ENCODE measurements at places on chromosomes 16 and 17.
A peak's percentile ranks its signal among the peaks of the same experiment; 100 is the strongest.

GRCh38 chr16:11014136-11014535 lies 69.8 kb downstream of the CLEC16A start:
- no peak for DNase-seq

- no peak for DNase-seq
Measured at GRCh38 chr17:50332196-50332595, 13.7 kb upstream of the XYLT2 start.

DNA sequence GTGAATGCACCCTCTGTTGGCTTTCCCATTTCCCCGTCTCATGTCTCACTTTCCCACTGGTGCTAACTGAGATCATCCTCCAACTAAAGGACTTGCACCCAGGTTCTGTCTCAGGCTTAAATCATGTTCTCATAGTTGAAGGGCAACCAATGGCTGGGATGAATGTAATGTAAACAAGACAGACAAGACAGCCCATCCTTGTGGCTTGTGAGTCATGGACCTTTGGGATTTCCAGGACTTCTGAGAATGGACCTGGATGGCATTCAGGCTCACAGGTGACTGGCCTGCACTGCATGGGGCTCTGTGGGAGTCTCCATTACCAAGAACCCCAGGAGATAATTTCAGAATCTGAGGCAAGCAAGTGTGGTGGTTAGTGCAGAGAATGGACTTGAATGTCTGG lies 347.5 kb downstream of the HAPSTR1 start:
- DNase-seq, result no peak

DNA sequence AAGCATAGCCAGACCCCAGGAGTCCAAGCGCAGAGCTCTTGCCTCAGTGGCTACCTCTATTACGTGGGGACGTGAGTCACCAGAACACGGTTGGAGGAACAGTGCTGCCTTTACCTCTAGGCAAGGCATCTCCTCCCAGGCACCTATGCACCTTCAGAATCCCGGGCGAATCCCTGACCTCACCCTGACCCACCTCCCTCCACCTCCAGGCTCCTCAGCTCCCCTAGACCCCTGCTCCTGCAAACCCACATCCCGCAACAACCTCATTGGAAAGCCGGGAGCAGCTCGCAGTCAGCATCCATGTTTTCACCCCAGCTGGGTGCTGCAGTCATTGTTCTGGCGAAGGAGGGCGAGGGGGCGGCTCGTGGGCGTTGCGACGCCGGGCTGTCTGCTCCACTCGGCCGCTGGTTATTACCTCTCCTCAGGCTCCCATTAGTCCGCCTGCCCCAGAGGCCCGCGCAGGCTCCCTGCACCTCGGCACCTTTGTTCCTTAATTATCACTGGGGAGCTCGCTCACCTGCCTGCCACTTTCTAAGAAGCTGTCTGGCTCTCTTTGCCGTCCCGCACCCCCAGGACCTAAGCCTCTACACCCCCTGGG lies 24.6 kb upstream of the DLX4 start:
- no peak for DNase-seq

- DNase-seq, result peak; percentile 81
Measured at GRCh38 chr16:57592591-57593003, 35.8 kb upstream of the ADGRG1 start.

GRCh38 chr16:49698931-49699840 lies 156.7 kb downstream of the ZNF423 start:
- no peak for DNase-seq

- no peak for DNase-seq
Measured at GRCh38 chr16:53605356-53605755, 98.3 kb downstream of the RPGRIP1L start.

DNA sequence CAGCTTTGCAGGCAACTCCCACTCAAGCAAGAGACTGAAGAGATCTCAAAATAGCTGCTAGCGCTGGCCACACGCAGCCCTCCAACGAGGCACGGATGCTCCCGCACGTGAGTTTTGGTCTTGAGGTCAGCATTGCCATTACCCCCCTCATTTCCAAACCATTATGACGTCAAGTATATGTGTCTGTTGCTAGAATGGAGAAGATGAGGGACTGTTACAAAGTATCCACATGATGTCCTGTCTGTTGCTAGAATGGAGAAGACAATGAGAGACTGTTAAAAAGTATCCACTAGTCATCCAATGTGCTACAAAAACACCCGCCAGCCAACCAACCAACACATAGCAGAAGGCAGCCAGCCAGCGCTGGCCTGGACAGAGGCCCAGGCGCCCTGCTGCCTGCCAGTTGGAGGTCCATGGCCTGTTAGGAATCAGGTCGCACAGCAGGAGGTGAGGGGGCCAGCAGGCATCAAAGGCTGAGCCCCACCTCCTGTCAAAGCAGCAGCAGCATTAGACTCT lies 24.8 kb downstream of the KLHDC4 start:
- DNase-seq, result no peak

DNA sequence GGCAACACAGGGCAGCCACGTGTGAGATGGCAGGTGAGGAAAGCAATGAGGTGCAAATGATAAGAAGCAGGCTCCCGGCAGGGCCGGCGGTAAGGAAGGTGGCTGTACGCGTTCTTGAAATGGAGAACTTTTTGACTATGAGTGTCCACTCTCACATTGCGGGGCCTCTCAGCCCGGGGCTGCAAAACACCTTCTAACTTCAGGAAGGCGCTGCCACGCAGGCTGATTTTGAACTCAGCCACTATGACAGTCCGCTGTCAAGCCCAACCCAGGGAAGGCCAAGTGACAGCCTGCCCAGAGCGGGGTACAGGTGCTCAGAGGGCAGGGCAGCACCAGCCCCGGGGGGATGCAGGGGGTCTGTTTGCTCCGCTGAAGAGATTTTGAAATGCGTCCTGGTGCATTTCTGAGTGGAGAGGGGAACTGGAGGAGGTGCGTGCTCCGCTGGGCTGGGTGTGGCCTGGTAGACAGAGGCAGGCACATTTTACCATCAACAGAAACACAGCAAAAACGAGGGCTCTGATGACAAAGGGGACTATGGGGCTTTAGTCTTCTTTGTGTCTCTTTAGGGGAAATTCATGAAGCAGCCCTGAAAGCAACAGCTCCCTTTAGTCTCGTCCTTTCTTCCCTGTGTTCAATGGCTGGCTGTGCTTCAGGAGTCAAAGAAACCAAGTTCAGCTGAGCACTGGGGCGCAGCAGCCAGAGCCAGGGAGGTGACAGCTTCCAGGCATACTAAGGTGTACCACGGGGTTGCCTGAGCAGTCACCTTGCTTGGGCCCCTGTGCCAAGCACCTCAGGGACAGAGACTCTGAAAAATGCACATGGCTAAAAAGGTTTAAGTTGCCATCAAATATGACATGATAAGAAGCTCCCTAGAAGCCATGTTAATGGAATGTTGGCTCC lies 14.6 kb upstream of the SREBF1 start:
- DNase-seq, result no peak

- DNase-seq, result no peak
Measured at GRCh38 chr17:7047566-7047965, 3.7 kb upstream of the SLC16A11 start.

- DNase-seq, result peak; percentile 84
Measured at GRCh38 chr16:67158637-67159600, 790 bp downstream of the TRADD start.

DNA sequence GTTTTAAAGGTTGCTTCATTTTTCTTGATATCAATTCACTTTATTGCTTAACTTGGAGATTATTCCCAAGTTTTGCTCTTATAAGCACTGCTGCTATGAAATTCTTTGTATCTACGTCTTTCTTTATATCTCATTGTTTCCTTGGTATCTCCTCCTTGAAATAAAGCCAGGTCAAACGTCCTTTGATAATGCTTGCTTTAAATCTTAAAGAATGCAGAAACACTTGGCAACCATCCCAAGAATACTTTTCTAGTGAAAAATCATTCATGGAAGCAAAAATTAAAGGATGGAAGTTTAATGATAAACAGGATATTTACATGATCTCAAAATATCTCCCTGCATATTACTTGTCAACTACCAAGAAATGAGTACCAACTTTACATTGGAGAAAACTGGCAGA lies 175.2 kb downstream of the CPPED1 start:
- DNase-seq, result no peak

- DNase-seq, result peak; percentile 52
Measured at GRCh38 chr17:48011405-48012150, 26.0 kb downstream of the COPZ2 start.

GRCh38 chr16:75506107-75506506 lies 10.9 kb upstream of the CHST6 start:
- no peak for DNase-seq

- DNase-seq, result no peak
Measured at GRCh38 chr16:85173981-85174751, 61.9 kb upstream of the CIBAR2 start.

- DNase-seq, result no peak
Measured at GRCh38 chr17:45940293-45940692, 45.9 kb downstream of the MAPT start.

DNA sequence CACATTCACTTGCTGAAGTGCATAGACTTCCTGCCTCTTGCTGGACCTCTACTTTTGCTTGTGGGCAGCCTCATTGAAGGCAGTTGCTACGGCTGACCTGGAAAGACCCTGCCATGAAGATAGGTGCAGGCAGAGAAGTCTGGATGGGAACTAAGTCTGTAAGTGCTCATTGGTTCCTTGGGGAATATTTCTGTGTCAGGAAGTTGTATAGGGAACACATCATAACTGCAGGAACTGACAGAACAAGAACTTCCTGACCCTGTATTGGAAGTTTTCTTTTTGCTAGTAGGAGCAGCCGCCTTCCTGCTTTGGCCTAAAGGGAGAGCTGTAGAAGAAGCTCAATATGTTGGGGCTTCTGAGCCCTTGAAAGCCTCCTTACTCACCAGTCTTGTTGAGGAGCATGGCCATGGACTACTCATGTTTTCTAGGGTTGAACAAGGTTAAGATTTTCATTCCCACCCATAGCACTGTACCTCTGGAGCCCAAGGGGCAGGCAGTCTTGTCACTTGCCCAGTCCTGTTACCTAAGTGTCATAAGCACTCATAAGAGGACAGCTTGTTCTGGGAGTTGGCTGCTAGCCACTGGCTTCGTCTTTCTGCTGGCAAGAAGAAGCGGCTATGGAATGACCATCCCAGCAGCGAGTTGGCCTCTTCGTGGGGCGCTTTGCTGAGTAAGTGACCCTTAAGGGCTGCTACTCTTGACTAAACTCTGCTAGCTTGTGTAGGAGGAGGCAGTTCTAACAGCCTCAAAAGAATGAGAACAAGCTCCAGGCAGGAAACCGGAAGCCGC lies 7.2 kb downstream of the UBFD1 start:
- no peak for DNase-seq

GRCh38 chr16:68276223-68276622 lies 11.9 kb downstream of the SLC7A6 start:
- DNase-seq, result no peak

DNA sequence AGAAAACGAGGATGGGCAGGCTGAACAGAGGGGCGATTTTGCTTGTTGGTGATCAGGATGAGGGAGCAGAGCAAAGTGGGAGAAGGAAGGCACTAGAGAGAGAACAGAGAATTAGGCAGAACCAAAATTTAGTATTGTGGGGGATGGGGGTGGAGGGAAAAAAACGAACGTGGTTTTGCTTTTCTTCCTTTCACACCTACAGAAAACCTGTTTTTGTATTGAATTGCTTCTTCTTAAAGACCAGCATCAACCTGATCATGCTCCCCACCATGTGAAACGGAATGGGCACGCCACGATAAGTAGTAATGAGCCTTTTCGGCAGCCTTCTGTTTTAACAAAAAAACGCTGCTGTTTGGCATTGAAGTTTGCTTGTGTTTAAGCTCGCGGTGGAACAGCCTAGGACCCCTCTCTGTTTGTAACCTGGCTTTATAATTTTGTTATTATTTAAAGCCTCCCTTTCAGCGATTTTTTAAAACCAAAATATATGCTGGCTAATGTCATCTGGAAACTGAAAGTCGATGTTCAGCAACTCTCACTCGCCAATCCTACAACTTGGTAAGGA lies 36.8 kb downstream of the ERCC4 start:
- DNase-seq, result no peak

- no peak for DNase-seq
Measured at GRCh38 chr17:52170963-52171572, 12.6 kb upstream of the CA10 start.

DNA sequence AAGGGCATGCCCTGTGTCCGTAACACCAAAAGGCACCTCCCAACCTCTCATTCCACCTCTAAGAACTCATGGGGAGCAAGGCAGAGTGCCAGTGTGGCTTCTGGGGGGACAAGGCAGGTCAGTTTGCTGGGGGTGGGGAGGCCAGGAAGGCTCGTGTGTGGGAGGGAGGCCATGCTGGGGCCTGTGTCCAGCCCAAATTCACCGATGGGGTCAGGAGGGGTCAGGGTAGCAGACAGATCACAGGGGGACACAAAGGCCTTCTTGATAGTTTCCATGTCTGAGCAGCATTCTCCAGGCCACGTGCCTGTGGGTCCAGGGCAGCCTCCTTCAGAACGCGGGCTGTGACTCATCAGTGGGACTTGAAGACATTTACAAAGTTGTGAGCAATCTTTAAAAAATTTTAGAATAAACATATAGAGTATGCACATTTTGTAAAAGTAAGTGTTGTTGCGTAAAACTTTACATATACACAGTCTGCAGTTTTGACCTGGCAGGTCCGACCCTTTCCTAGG lies 20.9 kb downstream of the SPACA3 start:
- no peak for DNase-seq

DNA sequence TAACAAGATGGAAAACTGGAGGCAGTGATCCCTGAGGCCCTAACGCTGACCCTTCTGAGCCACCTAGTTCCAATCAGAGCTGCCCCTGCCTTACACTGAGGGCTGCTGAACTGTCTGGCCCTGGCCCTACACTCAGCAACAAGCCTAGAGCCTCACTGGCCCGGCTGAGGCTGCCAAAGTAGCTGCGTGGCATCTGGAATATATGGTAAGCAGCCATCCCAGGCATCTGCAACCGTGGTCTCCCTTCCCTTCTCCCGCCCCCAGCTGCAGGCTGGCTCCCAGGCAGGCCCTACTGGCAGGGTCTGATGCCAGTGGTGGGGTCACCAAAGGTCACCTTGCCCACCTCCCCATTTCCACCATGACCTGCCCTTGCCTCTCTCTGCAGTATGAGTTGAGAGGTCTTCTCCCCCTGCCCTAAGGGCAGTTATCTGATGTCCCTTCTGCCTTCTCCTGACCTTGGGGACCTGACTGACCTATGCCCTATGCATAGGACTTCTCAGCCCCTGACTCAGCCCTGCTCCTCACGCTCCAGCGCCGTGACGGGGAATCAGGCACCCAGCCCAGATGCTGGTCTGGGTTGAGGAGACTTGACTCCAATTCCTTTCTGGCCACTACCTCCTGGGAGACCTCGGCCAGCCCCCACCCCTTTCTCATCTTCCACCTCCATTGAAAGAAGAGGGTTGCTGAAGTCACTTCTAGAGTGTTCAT lies 45.3 kb downstream of the CPNE2 start:
- DNase-seq, result peak; percentile 22

DNA sequence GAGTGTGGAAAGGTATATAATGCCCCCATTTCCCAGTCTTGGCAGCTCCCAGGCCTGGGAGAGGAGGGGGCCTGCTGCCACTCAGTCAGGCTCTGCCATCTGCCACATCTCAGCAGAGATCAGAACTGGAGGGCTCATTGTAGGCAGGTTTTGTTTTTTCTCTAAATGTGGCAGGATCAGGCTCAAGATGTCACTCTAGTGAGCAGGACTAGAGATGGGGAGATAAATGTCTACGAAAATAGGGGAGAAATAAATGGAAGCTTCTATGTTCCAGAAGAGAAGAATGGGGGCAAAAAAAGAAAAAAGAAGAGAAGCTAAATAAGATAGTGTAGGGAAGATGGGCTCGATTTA lies 13.9 kb downstream of the NXPH3 start:
- no peak for DNase-seq

All from activated naive CD8-positive, alpha-beta T cell treated with anti-CD3 and anti-CD28 coated beads, Interleukin-2, amount 10 ng/mL, durations not matched to agents 7 days and 5 days (primary cell).